Hepatocyte (in vitro differentiated cells): ENCODE measurements at places on chromosomes 13 and 19. TPM values are rescaled to one million over a fixed set of nuclear protein-coding genes. Genes with fewer than 3 reads are reported as not detected.
A peak's percentile ranks its signal among the peaks of the same experiment; 100 is the strongest.

GRCh38 chr19:4059453-4059871 is 7.2 kb downstream of the ZBTB7A start:
- H3K27me3 ChIP-seq, result no peaks in the 10 kb centered on the region
- no peak overlapping the region for H3K4me3 ChIP-seq
- H3K27ac ChIP-seq, result peak overlapping the region; percentile 98
- H3K4me1 ChIP-seq, result peaks cover 59% of the 10 kb centered on the region
- no peaks in the 10 kb centered on the region for H3K36me3 ChIP-seq

- no peaks in the 10 kb centered on the region for H3K27me3 ChIP-seq
- H3K4me3 ChIP-seq, result no peak overlapping the region
- H3K36me3 ChIP-seq, result no peaks in the 10 kb centered on the region
- DNase-seq, result no peak
- H3K4me1 ChIP-seq, result no peaks in the 10 kb centered on the region
Observed at GRCh38 chr13:48167866-48168265, 65.1 kb upstream of the ITM2B start.

- H3K36me3 ChIP-seq, result no peaks in the 10 kb centered on the region
- no peak for DNase-seq
- H3K4me1 ChIP-seq, result peaks cover 19% of the 10 kb centered on the region
- H3K4me3 ChIP-seq, result no peak overlapping the region
Observed at GRCh38 chr13:40345149-40345514, 321.3 kb downstream of the FOXO1 start.

DNA sequence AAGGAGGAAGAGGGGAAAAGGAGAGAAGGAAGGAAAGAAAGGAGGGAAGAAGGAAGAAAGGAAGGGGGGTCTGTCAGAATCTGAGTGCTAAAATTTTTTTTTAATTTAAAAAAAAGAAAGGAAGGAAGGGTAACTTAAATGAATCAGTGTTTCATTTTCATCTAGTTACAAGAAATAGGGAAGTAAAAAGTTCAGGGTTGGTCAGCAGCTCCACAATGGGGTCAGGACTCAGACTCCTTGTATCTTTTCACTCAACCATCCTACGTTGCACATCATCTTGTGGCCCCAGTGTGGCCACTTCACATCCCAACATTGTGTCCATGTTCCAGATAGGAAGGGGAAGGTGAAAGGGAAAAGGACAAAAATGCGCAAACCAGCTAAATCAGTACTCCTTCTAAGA is 14.3 kb upstream of the FNDC3A start:
- H3K36me3 ChIP-seq, result no peaks in the 10 kb centered on the region
- DNase-seq, result no peak
- H3K4me3 ChIP-seq, result no peak overlapping the region
- no peaks in the 10 kb centered on the region for H3K4me1 ChIP-seq
- H3K27ac ChIP-seq, result no peak overlapping the region

DNA sequence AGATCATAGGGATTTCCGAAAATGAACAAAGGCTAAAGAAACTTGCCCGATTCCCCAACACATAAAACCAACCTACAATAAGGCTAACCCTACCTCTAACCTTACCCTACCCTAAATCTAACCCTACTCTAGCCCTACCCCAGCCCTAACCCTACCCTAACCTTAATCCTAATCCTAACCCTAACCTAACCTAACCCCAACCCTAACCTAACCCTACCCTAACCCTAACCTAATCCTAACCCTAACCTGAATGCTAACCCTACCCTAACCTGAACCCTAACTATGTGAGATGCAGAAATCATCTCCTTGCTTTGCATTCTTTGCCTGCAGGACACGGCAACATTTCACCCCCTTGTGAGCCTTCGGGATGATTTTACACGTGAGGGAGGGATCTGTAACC is 67.6 kb upstream of the SOX1 start:
- H3K36me3 ChIP-seq, result no peaks in the 10 kb centered on the region
- peaks cover 7% of the 10 kb centered on the region for H3K27me3 ChIP-seq
- no peak for DNase-seq

DNA sequence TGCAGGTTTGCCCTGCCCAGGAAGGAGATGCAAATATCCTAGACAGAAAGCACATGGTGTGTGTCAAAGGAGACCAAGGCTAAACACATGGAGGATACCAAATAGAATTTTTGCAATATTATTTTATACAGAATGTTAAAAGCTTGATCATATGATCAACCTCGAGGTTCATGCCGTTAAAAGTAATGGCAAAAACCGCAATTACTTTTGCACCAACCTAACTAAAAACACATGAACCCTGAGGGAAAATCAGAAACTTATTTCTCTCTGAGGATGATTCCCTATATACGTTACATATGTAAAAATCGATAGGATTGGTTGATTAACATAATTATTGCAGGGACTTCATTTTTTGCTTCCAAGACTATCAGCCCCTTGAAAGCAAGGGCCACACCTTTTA is 88.1 kb downstream of the MZT1 start:
- no peak for DNase-seq
- H3K27me3 ChIP-seq, result no peaks in the 10 kb centered on the region
- H3K36me3 ChIP-seq, result no peaks in the 10 kb centered on the region
- H3K4me1 ChIP-seq, result no peaks in the 10 kb centered on the region

DNA sequence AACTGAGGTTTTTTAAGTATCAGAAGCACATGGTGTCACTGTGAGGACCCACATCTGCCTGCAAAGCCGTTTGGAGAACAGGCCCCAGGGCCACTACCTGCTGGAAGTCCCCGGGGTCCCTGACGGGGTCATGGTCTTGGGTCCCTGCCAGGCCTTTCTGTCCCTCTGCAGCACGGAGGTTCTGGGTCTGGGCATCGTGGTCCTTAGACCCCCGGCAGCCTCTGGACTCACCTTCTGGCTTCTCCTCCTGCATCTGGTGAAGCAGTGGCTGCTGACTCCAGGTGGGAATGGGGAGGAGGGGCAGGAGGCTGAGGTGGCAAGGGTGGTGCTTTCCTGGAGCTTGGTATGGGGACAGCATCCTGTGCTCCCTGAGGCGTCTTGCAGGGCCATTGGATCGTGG is 198.6 kb downstream of the TEX29 start:
- DNase-seq, result no peak
- peaks cover 10% of the 10 kb centered on the region for H3K27me3 ChIP-seq
- no peaks in the 10 kb centered on the region for H3K36me3 ChIP-seq
- H3K4me1 ChIP-seq, result no peaks in the 10 kb centered on the region
- no peak overlapping the region for H3K27ac ChIP-seq

The MIPEP gene
- total RNA-seq, result 17.5 and 19.8 TPM in 2 replicates
